ENCODE measurements at places on chromosomes 16 and 17.

DNA sequence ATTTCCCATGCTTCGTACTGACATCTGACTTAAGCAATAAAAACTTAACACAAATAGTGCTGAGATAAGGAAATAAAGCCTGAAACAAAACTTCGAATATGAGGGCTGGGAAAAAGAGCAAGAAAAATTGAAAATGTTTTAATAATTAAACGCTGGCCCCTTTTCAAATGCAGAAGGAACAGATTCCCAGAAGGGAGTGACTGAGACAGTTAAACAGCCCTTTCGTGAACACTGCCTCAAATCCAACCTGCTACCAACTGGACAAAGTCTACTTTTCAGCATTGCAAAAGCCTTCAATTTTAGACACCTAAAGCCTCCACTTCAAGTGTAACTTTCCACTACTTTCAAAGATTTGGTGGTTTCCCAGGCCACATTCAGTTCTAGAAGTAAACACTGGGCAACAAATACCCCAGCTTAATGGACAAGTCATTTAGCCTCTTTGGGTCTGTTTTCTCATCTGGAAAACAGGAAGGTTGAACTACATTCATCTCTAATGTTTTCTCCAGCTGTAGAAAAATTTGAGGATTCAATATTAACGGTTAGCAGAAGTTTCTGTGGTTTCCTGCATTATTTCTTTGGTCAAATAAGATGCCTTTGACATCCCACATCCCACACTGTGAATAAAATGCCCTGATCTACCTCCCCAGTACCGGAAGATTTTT, 11.8 kb downstream of the RFFL start:
- no peak for DNase-seq

DNA sequence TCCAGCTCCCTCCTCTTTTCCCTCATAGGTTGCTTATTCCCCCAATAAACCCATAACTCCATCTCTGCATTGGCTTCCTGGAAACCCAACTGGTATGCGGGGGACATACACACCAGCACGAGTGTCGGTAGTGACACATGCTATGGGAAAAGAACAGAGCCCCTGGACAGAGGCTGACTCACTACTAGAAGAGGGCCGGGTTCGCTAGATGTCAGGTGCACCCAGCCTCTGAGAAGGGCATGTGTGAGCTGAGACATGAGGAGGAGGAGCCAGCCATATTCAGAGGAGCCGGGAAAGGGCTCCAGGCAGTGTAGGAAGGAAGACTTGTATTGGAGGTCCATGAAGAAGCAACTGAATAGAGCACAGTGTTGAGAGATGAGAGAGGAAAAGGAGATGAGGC, 241.1 kb downstream of the SOX9 start:
- DNase-seq: no peak

DNA sequence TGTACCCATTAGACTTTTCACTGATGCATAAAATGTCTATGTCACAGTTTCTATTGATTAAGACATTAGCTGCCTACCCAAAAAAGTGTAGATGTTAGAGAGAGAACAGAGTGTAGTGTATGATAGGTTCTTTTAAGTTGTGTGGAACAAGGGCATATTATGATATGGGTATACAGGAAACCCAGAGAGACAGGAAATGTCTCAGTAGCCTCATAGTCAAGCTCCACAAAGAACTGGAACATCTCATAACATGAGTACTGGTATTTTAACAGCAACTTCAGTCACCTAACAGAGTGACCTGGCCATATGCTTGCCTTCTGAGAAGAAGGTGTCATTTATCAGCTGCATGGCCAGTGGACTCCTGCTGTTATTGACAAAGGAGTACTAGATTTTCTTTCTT, 128.1 kb downstream of the RGS9 start:
- DNase-seq: no peak

DNA sequence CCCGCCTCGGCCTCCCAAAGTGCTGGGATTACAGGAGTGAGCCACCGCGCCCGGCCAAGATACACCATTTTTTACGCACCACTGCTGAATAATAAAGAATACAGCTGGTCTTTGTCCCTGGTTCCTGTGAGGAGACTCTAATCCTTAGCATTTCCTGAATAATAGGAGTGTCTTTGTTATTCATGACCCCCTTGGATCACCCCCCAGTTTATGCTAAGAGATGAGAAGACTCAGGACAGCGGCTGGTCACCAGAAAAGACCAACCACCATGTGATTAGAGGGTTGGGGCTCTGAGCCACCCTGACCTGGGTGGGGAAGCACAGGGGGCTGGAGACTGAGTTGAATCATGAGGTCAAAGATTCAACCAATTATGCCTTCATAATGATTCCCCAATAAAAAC, 17.3 kb downstream of the PHLPP2 start:
- DNase-seq: no peak

DNA sequence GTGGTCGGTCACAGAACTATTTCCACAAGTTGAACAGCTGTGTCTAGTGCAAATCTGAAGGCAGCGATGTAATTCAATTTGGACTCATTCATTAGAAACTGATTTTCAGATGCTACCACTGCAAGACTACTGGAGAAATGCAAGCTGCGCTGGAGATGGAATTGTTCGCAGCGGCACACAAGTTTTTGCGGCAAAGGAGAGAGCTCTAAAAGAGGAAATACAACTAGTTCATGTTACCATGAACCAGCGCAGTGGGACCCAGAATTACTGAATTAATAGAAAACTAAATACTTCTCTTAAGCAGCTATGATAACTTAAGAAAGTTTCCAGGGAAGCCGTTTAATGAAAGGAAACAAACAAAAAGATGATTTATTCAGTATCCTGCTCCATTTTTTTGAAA, 1.9 kb downstream of the CREBBP start:
- peak; percentile 27 for DNase-seq

DNA sequence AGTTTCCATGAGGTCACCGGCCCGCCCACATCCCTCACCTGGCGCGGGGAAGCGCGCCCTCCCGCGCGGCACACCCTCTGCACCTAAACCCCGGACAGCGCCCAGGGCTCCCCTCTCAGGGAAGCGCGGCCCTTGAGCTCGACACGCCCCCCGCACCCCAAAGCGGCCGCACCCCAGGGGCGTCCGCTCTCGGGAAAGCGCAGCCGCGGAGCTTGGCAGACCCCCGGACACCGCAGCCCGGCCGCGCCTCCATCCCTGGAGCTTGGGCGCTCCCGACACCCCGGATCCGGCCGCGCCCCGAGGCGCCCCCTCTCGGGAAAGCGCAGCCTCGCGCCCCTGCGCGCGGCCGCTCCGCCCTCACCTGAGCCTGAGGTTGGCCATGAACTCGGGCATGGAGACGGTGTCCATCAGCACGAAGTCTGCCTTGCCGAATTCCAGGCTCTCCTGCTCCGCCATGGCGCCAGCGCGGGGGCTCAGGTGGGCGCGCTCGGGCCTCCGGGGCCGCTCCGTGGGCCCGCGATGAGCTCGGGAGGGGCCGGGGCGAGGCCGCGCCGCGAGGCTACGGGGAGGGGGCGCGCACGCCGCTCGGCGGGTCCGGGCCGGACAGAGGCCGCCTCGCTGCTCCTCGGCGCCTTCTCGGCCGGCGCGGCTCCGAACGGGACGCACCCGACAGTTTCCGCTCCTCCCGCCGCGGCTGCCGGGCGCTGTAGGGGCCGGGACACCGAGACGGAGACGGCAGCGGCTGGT, at the start of gene MYO1D:
Gene MYO1D (minus strand): TSS at position 708 of the 747 bp plus-strand sequence. CDS start 252 bp downstream, at position 456.
- DNase-seq: no peak

GRCh38 chr17:50047083-50047482, 8.8 kb upstream of the ITGA3 start:
- DNase-seq: no peak

- DNase-seq: no peak
These were observed 348 bp downstream of the MPP2 start for GRCh38 chr17:43906951-43907424.

DNA sequence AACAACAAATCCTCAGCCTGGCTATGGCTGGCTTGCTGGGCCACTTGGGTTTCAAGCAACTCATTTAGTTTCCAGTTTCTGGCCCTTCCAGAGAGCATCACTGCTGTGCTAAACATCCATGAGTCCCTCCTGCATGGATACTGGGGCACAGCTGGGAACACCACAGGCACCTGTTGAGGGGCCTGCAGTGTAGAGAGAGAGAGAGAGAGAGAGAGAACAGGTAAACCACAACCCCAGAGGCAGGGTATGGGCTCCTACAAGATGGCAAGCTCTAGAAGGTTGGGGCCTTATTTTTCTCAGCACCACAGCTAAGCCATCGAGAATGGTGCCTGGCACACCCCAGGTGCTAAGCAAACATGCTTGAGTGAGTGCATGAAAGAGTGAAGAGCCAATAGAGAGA, 120.3 kb downstream of the RBFOX3 start:
- no peak for DNase-seq

DNA sequence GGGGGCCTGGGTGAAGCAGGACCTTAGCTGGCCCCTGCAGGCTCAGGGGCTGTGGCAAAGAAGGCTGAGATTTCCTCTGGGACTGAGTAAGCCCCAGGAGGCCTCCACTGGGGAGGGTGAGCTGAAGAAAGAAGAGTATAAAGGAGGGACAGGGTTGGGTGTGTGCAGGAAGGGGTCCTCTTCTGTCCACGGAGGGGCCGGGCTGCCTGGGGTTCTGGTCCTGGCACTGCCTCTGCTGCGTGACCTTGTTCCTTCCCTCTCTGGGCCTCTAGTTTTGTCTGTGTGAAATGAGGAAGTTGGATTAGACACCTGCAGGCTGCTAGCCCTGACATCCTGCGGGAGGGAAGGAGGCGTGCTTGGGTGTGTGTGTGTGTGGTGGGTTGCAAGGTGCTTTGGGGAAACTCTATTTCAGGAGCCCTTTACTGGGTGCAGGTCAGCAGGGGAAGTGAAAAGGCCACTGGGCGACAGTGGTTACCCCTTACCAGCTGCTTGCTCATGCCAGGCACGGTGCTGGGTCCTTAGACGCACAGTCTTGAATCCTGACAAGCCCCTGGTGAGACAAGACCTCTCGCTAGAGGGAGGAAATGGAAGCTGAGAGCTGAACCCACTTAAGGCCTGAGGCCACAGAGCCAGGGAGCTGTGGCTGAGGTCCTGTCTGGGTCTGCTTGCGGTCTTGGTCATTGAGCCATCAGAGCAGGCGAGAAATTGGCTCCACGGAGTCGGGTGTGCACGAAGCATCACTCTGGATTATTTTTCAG, 60.7 kb downstream of the OR1D5 start:
- no peak for DNase-seq

DNA sequence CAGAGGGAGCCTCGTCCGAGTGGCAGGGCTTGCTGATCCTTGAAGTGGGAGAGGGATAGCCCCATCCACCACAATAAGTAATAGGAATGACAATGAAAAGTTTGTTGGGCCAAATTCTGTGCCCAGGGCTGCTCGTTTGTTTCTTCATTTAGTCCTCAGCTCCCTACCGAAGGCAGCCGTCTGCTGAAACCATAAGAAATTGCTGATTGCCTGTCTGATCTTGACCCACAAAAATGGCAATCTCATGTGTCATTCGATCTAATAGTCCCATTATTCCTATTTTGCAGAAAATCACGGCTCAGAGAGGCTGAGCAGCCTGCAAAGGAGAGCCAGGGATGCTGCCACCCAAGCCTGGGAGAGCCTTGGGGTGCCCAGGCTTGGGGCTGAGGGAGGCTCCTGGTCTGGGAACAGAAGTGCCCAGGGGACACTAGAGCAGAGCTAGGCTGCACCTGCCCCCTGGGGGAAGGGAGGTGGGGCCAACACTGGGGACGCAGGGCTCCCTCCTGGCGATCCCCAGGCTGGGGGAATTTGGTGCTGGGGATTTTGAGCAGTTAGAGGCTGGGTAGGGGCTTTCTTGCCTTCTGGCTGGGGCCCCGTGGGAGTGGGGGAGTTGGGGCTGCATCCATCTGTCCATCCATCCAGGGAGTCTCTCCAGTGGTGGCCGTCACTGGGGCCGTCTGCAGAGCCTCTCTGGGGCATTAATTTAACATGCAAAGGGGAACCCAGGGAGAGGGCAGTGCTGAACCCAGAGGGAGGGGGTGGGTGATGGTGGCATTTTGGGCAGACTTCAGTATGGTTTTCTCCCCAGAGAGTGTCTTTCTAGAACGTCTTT, 53.5 kb downstream of the SOCS1 start:
- peak; percentile 72 for DNase-seq

DNA sequence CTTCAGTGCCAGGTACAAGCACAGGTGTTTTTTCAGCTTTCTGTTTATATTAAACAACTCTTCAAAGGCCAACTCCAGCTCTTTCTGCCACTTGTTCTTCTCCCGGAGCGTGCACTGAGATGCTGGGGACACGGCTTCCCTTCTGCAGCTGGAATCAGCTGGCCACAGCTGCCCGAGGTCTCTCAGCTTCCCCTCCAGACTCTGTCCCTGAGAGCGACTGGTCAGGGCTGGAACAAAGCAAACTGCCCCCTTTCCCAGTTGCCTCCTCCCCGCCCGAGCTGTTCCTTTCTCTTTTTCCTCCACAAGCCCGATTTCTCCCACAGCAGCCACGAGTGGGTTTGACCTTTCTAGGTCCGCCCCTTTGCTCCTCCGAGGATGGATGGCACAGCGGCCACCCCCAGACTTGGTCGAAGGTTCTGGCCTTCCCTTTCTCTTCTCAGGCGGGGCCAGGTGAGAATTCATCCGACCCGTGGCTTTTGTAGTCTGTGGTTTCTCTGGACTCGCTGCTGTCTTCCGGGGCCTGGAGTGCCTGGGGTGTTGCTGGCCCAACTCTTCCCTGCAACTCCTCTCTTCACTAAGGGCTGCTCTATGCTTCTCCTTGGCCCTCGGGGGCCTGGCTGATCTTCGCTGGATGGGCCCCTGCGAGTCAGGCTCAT, 11.5 kb downstream of the CEP295NL start:
- DNase-seq: no peak

DNA sequence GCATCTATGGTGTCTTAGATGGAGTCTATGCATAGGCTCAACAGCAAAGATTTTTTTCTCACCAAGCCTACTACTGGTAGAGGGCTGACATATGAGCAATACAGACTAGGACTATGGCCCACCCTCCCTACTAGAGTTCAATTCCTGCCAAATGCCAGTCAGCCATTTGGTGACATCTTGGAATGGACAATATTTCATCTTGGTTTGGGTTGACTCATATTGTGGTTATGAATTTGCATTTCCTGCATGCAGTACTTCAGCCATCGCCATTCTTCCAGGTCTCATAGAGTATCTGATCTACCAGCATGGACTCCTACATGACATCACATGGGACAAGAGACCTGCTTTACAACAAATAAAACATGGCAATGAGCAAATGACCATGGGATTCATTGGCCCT, 778.1 kb upstream of the SOX9 start:
- peak; percentile 61 for DNase-seq

DNA sequence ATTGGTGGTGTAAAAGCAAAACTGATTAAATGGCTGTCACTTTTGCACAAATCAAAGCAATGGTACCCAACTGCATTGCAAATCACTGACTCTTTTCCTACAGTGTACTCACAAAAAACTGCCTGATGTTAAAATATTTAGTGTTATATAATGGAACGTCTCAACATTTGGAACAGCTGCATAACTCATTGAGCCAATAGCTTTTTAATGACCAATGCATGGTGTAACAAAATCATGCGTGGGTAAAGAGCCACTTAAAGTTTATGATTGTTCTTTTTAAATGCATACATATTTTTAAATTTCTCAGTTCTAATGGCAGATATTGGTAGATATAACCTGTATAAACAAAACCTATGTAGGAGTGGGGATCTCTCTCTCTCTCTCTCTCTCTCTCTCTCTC, 204.0 kb upstream of the MPHOSPH6 start:
- no peak for DNase-seq

GRCh38 chr16:50909831-50910735, 168.2 kb downstream of the CYLD start:
- DNase-seq: no peak
